ENCODE measurements at places on chromosomes 7 and 10. TPM values are rescaled to one million over a fixed set of nuclear protein-coding genes. Genes with fewer than 3 reads are reported as not detected.

The HOXA11 gene
- total RNA-seq: not detected

The PIP gene
- not detected for total RNA-seq

GRCh38 chr7:96253441-96253840 lies 68.5 kb downstream of the SLC25A13 start:
- H3K36me3 ChIP-seq: no peaks in the 10 kb centered on the region
- H3K27ac ChIP-seq: no peak overlapping the region
- H3K27me3 ChIP-seq: no peaks in the 10 kb centered on the region
- no peak overlapping the region for H3K4me3 ChIP-seq

DNA sequence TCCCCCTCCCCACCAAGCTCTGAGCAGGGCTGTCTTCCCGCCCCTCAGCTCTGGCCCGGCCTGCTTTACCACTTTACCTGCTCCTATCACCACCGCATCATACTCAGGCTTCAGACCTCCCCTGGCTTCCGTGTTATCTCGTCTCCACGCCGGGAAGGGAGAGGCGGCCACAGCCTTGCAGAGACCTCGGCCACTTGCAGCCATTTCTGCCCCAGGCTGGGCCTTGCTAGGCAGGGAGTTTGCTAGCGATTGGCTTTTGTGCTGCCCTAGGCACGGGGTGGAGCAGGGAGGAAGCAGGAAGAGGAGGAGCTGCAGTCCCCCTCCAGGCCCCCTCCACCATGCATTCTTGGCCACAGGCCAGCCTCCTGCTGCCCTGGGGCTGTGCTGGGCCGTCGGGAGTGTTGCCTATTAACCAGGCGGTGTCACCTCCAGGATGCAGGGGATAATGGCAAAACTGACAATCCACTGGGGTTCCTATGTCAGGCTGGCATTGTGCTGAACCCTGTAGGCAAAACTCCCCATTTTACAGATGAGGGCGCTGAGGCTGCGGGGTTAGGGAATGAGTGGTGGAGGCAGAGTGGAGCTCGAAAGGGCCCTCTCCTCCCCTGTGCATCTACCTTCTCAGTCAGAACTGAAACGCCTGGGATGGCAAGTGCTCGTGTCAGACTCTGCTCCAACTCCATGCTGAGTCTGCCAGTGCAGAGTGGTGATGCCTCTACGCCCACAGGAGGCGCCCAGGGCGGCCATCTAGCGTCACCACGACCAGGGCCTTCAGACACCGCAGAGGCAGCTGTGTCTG lies at the start of gene PYROXD2:
TSS of gene PYROXD2 (minus strand) at position 251 of the 799 bp plus-strand sequence. CDS start at position 204, 47 bp downstream.
- no peaks in the 10 kb centered on the region for H3K27me3 ChIP-seq
- peak within 1 kb of the TSS; percentile 85 for H3K27ac ChIP-seq
- H3K4me3 ChIP-seq: peak within 1 kb of the TSS; percentile 70

GRCh38 chr7:29444267-29444666 lies 119.4 kb upstream of the PRR15 start:
- H3K36me3 ChIP-seq: no peaks in the 10 kb centered on the region
- no peaks in the 10 kb centered on the region for H3K27me3 ChIP-seq
- no peak for DNase-seq
- H3K27ac ChIP-seq: no peak overlapping the region

DNA sequence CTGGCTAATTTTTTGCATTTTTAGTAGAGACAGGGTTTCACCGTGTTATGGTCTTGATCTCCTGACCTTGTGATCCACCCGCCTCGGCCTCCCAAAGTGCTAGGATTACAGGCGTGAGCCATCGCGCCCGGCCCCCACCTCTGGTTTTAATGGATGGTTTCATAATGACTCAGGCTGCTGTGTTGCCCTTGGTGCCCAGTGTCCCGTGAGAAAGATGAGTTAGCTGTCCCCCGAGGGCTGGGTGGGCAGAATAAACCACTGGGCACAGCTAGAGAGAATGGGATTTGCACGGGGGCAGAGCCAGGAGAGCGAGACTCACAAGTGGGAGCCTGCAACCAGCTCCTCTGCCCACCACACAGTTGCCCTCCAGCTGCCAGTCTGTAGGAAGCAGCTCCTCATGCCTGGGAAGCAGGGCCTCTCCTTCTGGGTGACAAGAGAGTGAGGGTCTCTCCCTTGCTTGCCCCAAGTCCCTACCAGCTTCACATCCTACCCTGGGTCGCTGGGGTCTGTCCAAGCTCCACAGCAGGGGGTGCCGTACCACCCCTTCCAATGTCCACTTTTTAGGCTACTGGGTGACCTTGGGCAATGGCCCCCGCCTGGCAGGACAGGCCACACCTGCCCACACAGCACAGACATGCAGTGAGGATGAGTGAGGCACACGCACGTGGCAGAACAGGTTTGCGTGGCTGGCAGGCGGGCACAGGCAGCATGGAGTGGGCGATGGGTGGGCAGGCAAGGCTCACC lies 16.1 kb upstream of the NDST2 start:
- H3K27me3 ChIP-seq: no peaks in the 10 kb centered on the region
- peaks cover 43% of the 10 kb centered on the region for H3K36me3 ChIP-seq
- no peak overlapping the region for H3K27ac ChIP-seq
- no peak for DNase-seq
- no peak overlapping the region for H3K4me3 ChIP-seq
- no peaks in the 10 kb centered on the region for H3K4me1 ChIP-seq
